ENCODE measurements at places on chromosomes 11 and 22.
A peak's percentile ranks its signal among the peaks of the same experiment; 100 is the strongest.

- DNase-seq: no peak
These were observed 362.7 kb upstream of the CCDC90B start for GRCh38 chr11:83648610-83649527.

DNA sequence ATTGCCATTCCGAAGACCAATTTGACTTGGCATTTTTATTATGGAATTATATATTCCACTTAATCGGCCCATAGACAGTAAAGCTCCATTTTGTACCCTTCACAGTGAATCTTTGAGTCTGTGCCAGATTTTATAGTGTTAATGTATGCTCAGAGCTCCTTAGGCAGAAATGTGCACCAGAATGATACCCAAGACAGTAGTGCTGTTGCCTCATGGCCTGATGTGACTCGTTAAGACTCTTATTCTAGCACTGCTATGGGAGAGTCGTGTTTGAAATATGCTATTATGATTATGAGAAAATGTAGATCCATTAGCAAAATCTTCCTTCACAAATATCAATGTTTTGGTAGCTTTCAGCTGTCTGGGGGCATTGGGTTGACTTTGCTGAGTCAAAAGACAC is 209.8 kb upstream of the RAG2 start:
- DNase-seq: no peak

GRCh38 chr11:116879800-116880625 is 42.6 kb upstream of the APOA1 start:
- DNase-seq: no peak

DNA sequence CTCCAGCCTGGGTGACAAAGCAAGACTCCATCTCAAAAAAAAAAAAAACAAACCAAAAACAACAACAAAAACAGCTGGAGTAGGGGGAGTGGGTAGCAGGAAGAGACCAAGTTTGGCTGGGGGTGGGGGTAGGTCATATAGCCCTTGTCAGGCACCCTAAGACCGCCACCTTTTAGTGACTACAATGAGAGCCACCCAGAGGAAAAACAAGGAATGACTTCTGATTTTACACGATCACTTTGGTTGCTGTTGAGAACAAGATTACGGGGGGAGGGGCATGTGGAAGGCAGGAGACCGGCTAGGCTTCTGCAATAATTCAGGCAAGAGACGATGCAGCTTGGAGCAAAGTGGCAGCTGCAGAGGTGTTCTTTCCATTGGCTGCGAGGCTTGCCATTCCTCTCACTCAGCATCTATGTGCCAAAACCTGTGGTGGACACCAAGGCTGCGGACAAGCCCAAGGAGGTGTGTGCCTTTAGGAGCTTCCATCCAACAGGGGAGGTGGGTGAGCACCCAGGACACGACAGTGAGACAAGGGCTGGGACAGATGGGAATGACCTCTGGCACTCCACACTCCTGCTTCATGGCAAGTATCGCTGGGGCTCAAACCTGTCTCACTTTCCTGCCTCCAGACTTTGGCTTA is 1.7 kb downstream of the RPS19BP1 start:
- DNase-seq: no peak

DNA sequence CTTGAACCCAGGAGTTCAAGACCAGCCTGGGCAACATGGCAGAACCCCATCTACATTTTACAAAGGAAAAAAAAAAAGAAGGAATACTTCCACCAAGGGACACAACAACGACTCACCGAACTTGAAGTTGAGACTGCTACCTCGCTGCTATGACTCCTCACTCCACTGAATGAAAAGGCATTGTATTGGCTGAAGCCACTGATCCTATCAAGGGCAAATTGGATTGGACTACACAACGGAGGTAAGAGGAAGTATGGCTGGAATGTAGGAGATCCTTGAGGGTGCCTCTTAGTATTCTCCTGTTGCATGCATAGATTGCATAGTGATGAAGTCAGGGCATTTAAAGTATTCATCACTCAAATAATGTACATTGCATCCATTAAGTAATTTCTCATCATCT is 97.9 kb downstream of the CWF19L2 start:
- no peak for DNase-seq

DNA sequence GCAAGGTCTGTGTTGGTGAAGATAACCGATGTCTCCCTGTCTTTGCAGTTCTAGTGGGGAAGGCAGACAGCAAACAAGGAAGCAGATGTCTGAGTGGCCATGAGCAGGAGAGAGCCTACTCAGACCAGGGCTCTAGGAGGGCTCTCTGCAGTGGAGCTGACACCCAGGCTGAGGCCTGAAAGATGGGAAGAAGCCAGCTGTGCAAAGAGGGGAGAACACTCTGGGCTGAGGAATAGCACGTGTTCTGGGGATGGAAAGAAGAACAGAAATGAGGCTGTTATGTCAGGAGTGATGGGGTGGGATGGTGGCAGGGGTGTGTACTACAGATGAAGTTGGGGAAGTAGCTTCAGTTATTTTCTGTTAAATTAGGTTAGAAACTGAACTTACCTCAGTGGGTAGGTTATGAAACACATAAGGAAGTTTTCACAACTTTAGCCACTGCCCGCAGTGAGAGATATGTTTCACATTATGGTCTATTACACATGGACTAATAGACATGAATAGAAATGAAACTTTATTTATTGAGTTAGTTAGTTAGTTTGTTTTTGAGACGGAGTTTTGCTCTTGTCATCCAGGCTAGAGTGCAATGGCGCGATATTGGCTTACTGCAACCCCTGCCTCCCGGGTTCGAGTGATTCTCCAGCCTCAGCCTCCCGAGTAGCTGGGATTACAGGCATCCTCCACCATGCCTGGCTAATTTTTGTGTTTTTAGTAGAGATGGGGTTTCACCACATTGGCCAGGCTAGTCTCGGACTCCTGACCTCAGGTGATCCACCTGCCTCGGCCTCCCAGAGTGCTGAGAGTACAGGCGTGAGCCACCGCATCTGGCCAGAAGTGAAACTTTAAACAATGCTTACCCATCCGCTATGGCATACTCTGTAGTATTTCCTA is 7.8 kb downstream of the DCPS start:
- DNase-seq: no peak

GRCh38 chr11:84333221-84333620 is 1047.1 kb upstream of the CCDC90B start:
- no peak for DNase-seq

- peak; percentile 3 for DNase-seq
These were observed 68.7 kb downstream of the DDX10 start for GRCh38 chr11:108733479-108734116.

DNA sequence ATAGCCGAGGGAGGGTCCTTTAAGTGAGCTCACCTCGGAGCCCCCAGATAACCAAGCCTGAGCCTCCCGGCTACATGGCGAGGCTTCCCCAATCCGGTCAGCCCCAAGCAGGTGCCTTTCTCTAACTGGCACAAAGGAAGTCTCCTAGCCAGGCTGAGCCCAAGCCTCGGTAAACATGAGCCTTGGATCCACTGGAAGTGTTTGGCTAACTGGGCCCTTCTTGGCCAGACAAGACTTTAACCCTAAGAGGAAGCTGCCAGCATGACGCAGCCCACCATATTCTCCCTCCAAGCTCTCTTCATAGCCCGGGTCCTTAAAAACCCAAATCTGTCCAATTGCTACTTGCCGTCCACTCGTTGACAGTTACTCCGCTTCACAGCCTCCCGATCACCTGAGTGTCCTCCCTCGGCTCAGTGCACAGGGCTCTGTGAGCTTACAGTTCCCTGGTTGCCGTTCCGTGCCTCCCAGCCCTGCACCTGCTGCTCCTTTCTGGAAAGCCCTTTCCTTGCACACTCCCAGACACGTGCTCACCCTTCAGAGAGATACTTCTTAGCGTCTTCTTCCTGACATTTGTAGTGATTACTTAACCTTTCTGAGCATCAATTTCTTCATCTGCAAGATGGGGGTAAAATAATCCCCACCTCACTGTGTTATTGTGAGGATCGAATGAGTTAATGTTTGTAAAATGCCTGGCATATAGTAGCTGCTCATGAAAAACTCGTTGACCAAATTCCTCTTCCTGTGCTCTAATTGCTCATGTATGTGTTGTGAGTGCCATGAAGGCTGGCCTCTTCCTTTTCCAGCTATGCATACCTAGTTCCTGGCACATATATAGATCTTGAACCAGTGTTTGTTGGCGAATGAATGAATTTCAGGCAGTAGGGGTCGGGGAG is 25.6 kb downstream of the TXN2 start:
- no peak for DNase-seq

- DNase-seq: no peak
These were observed 4.0 kb downstream of the MYO18B start for GRCh38 chr22:25746012-25746373.

- no peak for DNase-seq
These were observed 66.9 kb downstream of the SCUBE1 start for GRCh38 chr22:43276321-43276720.

- no peak for DNase-seq
These were observed 69.2 kb downstream of the SLC36A4 start for GRCh38 chr11:93128574-93128973.

GRCh38 chr11:114015117-114015516 is 40.2 kb downstream of the HTR3A start:
- DNase-seq: no peak

- no peak for DNase-seq
These were observed 94.5 kb downstream of the TRIM29 start for GRCh38 chr11:120043328-120043945.

DNA sequence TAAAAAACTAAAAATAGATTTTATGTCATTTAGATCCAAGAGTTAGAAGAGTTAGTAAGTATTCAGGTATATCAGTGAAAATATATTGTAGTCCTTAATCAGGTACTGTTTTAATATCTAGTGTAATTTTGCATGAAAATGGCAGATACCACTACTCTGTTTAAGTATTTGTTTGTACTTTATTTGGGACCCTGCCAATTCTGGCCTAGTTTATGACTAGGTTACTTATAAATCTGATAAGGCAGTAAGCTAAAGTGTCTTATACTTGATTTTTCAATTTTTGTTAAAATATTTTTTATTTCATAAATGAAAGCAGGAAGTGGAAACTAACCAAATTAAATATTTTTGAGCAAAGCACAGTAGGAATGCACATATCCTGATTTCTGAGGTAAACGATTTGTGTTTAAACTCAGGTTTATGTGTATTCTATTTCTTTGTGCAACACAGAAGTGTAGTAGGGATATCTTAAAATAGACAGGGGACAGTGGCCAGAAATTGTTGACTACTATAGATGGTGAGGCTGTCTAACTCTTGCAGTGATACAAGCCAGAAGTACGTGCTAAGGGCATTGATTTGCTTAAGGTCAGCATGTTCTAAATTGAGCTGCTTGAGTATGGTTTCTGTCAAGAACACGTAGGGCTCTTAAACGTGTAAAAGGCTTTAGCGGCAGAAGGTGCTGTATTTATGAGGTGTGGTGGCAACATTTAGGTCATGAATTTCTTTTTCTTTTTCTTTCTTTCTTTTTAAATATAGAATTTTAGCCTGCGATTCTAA is 34.0 kb downstream of the HIPK3 start:
- DNase-seq: no peak

- DNase-seq: no peak
These were observed at the start of gene P2RX6 for GRCh38 chr22:21014726-21015465. Gene P2RX6, plus strand, starts transcription at chr22:21015165. Its CDS starts 10 bp downstream, at chr22:21015175.

DNA sequence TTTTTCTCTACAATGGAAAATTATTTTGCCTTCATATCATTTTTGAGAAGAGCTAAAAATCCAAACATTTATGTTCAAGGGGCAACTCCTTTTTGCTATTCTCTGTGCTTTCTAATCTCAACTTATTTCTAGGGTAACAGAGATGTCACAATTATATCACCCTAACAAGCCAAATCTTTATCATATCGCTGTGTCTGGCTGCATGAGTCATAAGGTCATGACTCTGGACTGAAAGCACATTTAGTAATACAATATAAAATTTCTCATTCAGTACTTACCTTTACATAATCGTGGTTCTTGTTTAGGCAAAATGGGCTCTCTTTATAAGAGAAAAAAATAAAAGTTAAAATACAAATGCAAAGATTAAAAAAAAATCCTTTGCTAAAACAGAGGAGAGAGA is 326.0 kb downstream of the CASP12 start:
- no peak for DNase-seq

- no peak for DNase-seq
These were observed 1.4 kb downstream of the SREBF2 start for GRCh38 chr22:41834005-41834944.

- DNase-seq: no peak
These were observed 46.1 kb downstream of the NELL1 start for GRCh38 chr11:20715464-20715863.

DNA sequence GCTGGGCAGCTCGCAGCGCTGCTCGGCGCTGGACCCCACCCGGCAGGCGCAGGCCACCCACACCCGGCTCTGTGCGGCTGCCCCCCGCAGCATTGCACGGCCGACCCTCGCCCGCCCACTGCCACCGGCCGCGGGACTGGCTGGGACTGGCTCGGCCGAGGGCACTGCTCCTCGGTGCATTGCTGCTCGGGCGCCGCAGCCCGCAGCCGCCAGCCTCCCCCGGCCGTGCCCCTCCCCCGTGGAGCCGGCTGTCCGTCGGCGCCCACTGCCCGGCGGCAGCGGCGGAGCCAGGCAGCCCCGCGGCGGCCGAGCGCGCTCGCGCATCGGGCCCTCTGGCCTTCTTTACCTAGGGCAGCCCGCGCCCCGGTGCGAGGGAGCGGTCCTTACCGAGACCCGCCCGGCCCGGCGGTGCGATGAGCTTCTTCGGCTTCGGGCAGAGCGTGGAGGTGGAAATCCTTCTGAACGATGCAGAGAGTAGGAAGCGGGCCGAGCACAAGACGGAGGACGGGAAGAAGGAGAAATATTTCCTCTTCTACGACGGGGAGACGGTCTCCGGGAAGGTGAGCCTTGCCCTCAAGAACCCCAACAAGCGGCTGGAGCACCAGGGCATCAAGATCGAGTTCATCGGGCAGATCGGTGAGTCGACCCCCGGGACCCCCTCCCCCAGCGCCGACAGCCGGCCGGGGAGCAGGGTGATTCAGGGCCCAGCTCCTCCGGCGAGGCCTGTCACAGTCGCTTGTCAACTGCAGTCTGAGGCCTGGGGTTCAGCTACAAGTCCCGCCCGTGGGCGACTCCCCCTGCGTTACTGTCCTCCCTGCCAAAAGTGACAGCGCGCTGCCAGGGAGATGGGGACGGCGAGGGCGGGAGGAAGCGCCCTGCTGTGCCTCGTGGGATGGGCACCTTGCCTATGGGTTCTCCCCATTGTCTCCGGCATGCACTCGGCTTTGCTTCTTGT is 516 bp downstream of the VPS26B start:
- peak; percentile 39 for DNase-seq

DNA sequence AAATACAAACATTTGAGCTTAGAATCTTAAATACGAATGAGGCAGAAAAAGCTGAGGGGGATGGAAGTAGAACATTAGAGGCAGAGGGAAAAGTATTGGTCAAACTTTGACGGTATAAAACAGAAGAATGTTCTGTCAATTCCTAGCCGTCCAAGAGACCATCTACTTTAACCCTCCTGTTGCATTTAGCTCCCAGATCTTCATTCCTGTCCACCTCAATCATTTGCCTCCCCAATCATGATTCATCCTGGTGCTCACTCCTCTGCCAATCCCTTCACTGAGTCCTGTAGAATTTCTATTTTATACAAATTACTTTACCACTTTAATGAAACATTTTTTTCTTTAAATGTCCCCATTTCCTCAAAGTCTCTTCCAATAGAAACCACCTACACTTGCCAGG is 28.2 kb downstream of the C2CD3 start:
- no peak for DNase-seq

DNA sequence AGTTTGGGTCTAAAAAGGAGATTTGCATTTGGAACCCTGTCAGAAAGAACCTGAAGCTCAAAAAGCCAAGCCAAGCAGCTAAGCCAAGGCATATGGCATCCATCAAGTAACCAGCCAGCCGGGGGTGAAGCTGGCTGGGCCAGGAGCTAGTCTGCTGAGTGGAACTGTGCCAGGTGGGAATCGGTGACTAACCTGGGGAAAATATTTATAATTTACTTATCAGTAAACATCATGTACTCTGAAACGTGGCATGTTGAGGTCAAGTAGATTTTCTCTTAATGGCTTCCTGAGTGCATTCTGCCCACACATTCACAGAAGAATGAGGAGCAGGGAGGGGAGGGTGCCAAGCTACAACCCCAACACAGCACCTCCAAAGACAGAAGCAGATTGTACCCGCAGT is 70.5 kb upstream of the SESN3 start:
- DNase-seq: no peak
